Left forelimb (tissue), 1 donor: ENCODE measurements at places on chromosomes 1 and 21.

- peak; percentile 86 for DNase-seq
Observed at GRCh38 chr1:212915245-212916091, 34.9 kb upstream of the VASH2 start.

DNA sequence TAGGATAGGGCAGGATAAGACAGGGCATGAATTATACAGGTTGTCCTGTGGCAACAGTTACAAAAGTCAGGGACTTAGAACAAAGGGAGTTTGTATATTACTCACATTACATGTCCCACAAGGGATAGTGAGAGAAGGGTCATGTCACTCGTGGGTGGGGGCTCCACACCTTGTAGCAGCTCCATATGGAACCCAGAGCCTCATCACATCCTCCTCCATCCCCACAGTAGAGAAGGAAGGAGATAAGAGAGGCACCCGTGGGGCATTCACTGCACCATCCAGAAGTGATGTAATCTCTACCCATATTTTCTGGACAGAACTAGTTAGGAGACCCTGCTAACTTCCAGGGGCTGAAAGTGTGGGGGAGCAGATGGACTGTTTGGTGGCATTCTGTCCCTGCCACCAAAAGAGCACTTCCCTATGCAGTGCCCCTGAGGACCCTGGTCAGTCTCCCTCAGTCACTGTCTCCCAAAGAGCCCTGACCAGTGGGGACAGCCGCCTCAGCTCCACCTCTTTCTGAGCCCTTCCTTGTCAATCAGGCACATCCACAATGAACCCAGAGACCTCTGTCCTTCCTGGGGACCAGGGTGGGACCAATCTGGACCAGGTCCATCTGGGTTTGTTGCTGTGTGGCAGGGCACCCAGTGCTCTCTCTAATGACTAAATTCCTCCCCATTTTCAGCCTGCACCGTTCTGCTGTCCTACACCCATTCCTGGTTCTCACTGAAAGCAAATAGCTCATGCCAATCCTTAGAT is 154.8 kb upstream of the ETV3 start:
- DNase-seq = no peak

- peak; percentile 72 for DNase-seq
Observed at GRCh38 chr1:193104502-193104906, 710 bp downstream of the GLRX2 start.

DNA sequence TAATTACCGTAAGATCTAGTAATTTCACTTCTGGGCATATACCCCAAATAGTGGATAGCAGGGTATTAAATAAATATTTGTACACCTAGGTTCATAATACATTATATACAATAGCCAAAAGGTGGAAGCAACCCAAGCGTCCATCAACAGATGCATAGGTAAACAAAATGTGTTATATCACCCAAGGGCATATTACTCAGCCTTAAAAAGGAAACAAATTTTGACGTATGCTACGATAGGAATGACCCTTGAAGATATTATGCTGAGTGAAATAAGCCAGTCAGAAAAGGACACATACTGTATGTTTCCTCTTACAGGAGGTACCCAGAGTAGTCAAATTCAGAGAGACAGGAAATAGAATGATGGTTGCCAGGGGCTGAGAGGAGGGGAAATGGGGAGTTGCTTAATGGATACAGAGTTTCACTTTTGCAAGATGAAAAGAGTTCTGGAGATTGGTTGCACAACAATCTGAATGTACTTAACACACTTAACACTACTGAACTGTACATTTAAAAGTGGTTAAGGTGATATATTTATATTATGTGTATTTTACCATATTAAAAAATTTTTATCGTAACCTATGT is 36.6 kb upstream of the KCTD3 start:
- DNase-seq = no peak

- DNase-seq = no peak
Observed at GRCh38 chr1:112034277-112034676, 44.8 kb upstream of the KCND3 start.

- DNase-seq = no peak
Observed at GRCh38 chr1:22295856-22296255, 153.0 kb upstream of the WNT4 start.

DNA sequence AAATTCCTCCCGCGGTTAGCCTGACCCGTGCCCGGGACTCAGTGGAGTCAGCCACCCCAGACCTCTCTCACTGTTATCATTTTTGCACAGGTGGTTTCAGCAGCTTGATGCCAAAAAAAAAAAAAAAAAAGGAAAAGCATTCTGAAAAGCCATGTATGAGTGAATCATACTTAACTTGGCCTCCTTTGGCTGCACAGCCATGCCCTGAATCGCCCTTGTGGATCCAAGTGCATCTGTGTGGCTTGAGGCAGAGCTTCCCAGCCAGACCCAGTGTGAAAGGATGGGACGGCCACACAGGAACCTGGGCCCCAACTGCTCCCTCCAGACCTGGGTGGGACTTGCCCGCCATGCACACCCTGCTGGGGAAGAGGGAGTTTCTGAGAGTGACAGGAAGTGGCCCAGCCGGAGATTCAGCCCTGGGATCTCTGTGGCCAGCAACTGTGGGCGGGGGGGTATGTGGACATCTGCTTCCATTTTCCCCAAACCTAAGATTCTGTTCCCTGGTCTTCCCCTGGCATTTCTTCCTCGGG is 8.6 kb downstream of the YBEY start:
- DNase-seq = no peak

GRCh38 chr1:195766709-195767108 is 841.5 kb downstream of the KCNT2 start:
- DNase-seq = no peak

GRCh38 chr1:202264300-202264699 is 70.7 kb downstream of the LGR6 start:
- DNase-seq = no peak

- DNase-seq = no peak
Observed at GRCh38 chr1:213419401-213420030, 368.5 kb downstream of the RPS6KC1 start.

DNA sequence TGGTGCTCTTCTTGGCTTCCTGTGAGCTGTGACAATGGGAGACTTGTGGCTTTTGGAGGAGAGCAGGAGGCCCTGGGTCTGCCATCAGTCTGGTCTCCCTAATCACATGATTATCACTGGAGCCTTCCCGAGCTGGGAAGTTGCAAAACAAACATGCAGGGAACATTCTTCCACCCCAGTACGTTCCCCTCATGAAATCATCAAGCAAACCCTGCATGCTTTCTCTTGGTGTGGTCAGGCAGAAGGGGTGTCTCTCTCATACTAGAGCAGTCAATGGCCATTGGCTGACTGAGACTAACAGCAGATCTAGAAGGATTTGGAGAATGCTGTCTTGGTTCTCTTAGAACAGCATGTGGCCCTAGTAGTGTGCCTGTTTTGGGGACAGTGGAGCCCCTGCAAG is 111.2 kb downstream of the LIPI start:
- no peak for DNase-seq

DNA sequence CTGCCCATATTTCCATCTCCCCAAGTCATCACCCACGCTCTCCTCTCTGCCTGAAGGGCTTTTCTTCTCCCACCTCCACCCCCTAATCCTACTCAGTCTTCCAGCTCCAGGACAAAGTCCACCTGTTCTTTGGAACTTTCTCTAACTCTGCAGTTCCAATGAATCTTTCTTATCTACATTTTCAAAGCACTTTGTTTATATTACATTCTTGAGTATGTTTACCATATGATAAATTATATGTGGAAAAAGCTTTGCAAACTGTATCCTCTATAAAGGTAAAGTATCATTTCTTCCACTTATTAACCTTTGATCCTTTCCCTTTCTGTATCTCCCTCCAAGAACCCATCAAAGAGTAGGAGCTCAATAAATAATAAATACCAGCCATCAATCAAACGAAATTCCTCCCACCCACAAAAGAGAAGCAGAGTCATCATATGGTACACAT is 39.7 kb downstream of the TTC13 start:
- DNase-seq = no peak

- DNase-seq = no peak
Observed at GRCh38 chr1:76867342-76868130, at the start of gene ST6GALNAC5. TSS of gene ST6GALNAC5 (plus strand) at chr1:76867480.

DNA sequence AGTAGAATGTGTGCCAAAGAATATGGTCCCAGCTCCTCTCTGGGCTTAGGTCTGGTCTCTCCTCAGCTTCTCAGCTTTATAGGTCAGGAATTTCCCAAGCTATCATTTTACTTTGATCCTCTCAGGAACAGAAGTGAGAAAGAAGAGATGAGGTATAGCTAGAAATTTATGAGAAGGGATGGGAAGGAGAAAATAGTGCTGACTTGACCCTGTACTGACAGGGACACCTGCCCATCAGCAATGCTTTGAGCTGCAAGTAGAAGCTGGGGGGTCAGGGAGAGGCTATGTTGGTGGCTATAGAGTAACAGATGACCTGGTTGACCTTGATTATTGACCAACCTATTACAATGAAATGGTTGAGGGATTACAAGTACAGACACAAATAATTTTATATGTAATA is 75.0 kb downstream of the XCL2 start:
- DNase-seq = no peak

- DNase-seq = no peak
Observed at GRCh38 chr1:15963968-15964648, 11.8 kb downstream of the ZBTB17 start.

DNA sequence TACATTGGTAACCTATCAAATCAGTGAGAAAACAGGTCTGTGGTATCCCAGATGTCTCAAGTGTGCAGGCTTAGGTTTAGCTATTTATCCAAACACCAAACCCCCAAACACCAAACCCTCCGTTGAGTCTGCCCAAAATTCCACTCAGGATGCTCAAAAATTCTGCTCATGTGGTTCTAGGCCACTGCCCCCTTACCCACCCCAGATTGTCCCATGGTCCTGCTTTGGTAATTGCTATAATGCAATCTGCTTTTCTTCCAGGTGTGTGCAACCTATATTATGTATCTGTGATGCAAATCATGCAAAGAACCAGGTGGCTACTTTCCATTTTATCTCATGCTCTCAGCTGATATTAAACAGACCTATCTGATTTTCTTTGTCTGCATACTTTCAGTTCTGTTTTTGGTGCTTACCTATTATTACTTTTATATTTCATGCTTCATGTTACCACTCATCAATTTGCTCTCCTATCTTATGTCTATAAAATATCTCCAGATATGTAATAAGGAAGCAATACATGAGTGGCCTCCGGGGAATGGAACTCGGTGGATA is 123.7 kb downstream of the TOMM20 start:
- DNase-seq = no peak

- DNase-seq = no peak
Observed at GRCh38 chr1:212401838-212402582, 12.7 kb downstream of the PACC1 start.

- no peak for DNase-seq
Observed at GRCh38 chr21:37164742-37165141, 91.7 kb downstream of the TTC3 start.

DNA sequence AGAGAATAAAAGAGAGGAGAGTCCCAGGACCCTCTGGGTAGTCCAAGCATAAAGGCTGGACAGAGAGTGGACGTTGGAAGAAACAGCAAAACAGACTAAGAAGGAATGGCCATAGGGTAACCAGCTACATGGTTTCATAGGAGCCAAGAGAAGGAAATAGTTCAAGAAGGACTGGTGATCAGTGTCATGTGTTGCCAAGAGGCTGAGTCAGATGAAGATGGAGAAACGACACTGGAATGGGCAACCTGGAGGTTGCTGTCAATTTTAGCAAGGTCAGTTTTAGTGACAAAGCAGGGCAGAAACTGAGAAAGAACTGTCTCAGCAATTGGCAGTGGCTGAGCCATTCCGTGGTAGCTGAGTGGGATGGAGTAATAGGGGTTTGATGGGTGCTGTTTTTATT is 41.4 kb downstream of the HMGB4 start:
- no peak for DNase-seq

- no peak for DNase-seq
Observed at GRCh38 chr1:41673378-41673777, 188.9 kb upstream of the EDN2 start.

GRCh38 chr21:21851657-21852056 is 853.4 kb downstream of the NCAM2 start:
- DNase-seq = no peak

DNA sequence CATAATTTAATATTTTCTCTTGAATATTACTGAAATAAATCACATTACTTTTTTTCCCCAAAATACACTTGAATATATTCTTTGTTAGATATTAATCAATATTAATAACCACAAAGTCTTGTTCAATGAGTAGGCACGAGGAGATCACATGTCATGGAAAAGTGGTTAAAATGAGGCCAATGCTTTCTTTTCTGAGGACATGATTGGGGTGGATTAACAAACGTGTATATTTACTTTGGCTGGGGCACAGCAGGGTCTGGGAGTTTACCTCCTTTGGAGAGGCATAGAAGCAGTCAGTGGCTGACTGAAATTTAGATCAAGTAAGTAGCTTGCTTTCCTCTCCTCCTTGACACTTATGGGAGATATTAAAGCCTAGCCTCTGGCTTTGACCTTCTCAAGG is 664.3 kb upstream of the B3GALT2 start:
- DNase-seq = no peak

DNA sequence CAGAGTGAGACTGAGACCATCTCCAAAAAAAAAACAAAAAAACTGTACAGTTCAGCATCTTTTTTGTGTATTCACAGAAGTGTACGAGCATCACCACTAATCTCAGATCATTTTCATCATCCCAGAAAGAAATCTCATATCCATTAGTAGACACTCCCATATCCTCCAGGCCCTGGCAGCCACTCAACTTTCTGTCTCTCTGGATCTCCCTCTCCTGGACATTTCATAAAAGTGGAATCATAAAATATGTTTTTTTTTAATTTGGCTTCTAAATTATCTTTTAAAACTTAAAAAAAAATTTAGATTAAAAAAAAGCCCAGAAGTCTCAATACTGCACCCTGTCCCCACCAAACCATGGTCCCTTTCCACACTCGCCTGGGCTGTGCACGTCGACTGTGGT is 22.1 kb downstream of the RIPPLY3 start:
- no peak for DNase-seq

GRCh38 chr1:19860418-19860817 is 21.8 kb upstream of the OTUD3 start:
- no peak for DNase-seq

DNA sequence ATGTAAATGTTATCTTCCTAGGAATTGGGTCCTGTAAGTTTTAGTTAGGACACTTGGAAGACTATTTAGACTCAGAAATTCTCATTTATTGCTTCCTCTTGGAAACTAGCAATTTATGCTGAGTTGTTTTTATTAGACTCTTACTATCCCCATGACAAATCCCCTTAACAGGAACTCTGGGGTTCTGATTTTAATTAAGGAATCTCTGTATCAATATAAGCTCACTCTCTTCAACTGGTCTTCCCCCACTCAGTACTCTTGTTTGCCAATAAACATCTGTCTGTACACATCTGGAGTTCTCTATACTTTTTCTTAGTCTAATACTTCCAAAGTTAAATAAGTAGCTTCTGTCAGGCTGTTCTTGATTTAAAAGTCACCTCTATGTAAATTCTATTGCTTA is 64.1 kb upstream of the TBX15 start:
- DNase-seq = no peak
